T-helper 22 cell (primary cell): ENCODE measurements at places on chromosomes 11 and 22.

DNA sequence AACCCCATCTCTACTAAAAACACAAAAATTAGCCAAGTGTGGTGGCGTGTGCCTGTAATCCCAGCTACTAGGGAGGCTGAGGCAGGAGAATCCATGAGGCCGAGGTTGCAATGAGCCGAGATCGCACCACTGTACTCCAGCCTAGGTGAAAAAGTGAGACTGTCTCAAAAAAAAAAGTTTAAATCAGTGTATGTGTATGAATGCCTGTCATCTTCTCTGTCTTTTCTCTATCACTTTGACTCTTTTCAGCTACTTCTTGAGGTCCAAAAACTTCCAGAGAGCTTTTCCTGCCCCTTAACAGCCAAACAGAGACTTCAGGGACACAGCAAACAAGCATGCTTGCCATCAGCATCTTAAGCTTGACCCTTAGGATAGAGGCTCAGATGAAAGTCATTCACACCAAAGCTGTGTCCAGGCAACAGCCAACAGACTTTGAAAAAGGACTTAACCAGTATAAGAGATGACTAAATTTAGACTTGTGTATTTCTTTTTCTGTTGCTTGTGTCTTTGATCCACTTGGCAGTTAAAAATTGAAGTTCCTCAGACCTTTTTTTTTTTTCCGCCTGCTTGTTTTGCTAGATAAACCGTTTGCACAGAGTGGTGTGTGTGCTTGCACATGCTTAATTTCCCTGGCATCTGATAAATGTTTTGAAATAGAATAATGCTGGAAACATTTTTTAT, 151.9 kb downstream of the DBX1 start:
- DNase-seq, result no peak

DNA sequence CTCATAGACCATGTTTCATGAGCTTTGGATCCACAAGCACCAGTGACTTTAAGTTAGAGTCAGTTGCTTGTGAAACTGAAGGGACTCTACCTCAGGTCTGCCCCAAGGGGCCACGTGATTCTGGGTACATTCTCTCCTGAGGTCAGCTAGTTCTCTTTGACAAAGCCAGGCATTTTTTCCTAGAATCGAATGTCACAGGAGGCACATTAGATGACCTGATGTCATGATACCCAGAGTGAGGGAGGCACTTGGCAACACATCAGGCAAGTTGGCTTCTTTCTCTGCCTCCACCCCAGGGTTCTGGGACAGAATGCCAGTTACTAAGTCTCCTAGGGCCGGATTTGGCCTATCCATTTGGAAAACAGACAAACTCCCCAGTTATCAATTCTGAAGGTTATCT, 93.0 kb downstream of the APIP start:
- no peak for DNase-seq

GRCh38 chr11:17991783-17992433, 20.9 kb downstream of the SERGEF start:
- DNase-seq, result peak; percentile 9

GRCh38 chr11:86115542-86116385, 46.9 kb upstream of the PICALM start:
- DNase-seq, result no peak

GRCh38 chr11:116190861-116191260, 581.9 kb downstream of the BUD13 start:
- no peak for DNase-seq

GRCh38 chr11:783581-784015, 6.3 kb downstream of the CEND1 start:
- DNase-seq, result no peak

DNA sequence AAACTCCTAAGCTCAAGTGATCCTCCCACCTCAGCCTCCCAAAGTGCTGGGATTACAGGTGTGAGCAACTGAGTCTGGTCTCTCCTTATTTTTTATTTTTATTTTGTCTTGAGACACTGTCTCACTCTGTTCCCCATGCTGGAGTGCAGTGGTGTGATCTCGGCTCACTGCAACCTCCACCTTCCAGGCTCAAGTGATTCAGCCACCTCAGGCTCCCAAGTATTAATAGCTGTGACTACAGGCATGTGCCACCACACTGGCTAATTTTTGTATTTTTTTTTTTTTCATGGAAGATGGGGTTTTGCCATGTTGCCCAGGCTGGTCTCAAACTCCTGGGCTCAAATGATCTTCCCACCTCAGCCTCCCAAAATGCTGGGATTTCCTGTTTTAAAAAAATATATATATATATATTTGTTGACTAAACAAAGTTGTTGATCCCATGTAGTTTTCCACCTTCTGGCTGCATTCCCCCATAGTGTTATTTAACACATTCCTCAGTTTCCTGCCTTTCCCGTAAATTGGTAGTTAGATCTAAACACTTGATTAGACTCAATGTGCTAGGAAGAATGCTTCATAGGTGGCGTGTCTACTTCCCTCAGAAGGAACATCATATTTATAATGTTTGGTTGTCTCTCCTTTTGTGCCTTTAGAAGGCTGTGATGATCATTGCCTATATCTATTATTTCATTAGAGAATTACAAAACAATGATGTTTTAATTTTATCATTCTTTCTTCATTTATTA, 38.8 kb downstream of the LRRC32 start:
- no peak for DNase-seq

DNA sequence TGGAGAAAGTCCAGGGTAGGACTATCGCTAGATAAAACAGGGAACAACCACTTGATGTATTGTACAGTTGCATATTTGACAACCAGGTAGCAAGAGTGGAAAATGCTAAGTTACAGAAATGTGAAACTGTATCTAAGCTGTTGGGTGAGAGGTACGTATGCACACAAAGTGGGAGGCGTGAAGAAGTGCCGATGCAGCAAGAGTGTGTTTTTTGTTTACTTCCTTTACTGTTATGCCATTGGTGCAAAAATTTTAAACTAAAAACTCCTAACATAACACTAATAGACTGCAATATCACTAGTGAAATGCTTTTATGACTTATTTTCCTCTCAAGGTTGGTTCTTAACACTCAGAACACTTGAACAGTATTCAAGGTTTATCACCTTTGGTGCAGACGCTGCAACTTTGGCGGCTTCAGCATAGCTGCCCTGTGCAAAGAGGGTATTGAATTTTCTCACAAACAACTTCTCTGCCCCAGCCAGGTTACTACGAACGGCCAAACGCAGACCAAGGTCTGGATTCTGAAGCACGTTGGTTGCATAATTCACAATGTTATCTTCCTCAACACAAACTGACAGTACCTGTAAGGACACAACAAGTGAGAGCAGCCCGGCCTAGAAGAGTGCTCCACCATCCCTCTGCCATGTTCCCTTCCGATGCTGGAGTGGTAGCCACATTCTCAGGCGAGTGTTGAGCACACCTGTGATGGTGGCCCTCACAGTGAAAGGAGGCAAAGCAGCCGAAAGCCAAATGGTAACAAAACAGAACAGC, 55.8 kb upstream of the SLC25A1 start:
- DNase-seq, result no peak

DNA sequence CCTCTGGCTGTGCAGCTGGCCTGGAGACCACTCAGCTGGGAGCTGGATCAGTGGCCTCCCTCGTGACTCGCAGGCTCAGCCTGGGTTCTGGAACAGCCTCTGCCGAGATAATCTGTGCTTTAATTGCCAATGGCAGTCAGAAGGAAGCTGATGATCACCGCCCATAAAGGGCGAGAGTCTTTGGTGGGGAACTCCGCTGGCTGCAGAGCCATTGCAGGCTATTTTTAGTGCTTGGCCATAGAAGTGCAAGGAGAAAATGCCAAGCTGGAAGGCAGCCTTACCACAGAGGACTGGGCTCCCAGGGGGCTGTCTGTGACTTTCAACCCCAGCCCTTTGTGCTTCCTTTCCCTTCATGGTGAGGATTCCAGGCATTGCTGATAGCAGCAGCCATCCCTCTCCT, 62.2 kb upstream of the TENM4 start:
- no peak for DNase-seq

DNA sequence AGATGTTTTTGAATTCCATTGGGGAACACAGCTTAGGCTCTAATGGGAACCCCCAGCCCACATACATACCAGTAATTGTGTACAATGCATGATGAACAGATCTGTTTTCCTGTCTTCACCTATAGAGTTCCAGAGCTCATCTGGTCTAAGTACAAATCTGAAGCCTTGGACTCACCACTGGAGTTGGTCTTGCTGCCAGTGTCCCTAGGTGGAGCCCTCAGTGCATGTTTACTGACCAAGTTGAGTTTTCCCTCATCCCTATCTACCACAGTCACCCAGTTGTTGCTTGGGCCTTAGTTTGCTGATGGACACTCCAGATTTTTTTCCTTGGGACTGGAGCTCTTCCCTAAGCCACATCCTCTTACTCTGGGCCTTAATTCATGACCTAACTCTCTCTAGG, 159.2 kb upstream of the DDI1 start:
- DNase-seq, result no peak

DNA sequence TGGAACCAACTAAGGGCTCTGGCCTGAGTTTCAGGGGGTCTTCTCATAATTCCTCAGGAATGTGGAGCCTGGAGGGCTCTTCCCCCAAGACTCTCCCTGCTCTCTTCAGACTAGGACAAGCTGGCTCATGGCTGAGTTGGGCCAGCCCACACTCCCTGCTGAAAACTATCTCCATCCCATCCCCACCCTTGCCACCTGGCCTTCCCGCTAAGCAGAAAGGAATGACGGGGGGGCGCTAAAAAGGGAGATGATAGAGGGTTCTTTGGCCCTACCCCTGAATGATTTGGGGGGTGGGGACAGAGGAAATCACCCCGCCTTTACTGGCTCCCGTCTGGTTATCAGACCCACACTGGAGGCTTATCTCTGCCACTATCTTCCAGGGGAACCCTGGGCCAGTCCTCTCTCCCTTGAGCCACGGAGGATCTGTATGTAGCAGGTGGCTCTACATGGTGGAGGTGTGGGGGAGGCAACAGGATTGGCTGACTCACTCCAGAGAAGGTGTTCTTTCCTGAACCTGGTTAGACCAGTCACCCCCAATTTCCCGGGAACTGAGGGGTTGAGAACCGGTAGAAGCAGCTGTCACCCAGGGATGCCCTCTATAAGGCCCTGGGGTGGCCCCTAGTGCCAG, 5.7 kb downstream of the SMTN start:
- DNase-seq, result no peak

DNA sequence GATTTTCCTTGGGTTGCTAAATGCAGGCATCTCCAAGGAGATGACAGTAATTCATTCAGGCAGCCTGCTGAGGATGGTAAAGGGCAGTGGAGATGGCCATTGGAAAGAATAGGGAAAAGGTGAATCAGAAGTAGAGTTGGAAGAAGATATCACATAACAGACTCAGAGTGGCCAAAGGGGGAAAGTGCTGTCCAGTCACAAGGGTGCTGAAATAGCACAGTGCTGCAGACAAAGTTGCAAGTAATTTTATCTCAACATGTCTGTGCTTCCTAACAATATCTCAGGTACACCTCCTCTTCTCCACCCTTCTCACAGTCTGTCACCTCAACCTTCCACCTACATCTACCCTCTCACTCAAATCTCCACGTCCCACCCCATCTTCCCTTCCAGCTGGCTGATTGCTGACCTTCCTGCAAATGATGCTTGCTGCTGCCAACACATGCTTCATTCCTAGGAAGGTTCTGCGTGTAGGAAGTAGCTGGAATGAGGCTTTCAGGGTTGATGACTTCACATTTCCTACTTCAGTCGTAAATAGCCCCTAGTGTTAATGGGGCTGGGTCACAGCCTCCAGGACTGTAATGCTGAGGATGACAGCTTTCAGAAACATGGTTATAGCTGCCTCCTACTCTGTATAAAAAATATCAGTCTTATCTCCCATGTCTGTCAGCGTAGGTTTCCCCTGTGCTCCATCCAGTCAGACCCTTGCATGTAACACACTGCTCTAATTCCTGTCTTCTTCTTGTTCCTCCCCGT, 123.9 kb downstream of the CTNND1 start:
- no peak for DNase-seq

DNA sequence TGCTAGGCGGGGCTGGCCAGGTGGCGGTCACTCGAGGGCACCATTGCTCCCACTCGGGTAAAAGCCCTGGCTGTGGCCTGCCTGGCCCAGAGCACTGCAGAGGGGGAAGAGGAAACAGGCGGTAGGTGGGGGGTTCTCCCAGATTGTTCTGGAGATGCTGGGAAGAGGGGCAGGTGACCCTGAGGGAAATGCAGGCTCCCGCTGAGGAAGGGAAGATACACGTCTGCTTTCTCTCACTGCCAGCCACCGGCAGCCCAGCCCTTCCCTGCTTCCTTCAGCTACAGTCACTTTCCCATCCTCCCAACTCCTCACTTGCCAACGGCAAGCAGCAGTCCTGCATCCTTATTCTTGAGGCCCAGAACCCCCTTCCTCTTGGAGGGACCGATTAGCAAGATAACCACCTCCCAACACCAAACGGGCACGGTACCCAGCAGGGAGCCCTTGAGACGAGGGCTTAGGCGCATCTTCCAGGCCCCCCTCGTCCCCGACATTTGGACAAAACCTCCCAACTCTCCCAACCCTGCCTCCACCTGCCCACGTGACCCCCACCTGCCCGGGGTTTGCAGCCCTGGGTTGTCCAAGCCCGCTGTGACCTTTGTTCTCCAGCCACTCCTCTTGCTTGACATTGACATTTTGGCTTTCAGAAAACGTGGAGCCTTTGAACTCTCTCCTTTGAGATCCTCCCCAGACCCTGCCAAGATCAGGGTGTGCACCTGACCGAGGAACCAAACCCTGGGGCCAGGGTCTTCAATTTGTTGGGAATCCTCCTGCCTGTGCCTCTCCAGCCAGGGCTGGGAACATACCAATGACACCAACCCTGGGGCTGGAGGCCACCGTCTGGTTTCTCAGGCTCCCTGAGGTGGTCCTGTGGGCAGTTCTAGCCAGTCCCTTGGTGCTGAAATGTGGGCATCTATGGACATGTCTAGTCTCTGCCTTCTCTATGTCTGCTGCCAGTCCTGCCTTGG, 48.8 kb upstream of the TTLL12 start:
- DNase-seq, result no peak

GRCh38 chr11:119614222-119615002, 114.6 kb downstream of the NECTIN1 start:
- DNase-seq, result no peak

DNA sequence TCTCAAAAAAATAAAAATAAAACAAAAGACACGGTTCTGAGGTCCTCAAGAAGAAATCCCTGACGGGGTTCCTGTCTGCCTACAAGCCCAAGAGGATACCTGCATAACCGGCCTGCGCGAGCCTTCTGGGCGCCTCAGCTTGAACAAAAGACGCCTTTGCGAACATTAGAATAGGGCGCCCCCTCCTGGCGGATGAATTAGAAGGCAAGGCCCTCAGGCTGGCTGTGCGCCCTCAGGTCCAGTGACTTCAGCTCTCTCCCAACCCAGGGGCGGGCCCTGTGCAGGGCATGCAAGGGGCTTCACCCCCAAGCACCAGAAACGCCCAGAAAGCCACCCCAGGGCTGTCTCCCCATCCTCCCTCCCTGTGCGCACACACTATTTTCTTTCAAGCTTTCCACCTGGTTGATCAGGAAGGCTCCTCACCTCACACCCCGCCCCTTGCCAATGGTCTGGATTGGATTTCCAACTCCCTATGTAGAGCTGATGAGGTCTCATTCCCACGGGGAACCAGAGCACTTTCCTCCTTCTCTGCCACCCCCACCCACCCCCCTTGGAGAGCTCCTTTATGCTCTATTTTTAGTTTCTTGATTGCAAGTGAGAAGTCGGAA, 273.3 kb downstream of the BUD13 start:
- DNase-seq, result no peak

- no peak for DNase-seq
These were observed 47.8 kb downstream of the CD6 start for GRCh38 chr11:61019037-61019831.

- DNase-seq, result peak; percentile 38
These were observed 159.3 kb upstream of the GRK3 start for GRCh38 chr22:25404928-25405816.

GRCh38 chr11:128399251-128400121, 187.9 kb downstream of the ETS1 start:
- DNase-seq, result no peak
